ENCODE measurements at places on chromosomes 4 and X. TPM values are rescaled to one million over a fixed set of nuclear protein-coding genes. Genes with fewer than 3 reads are reported as not detected.
A peak's percentile ranks its signal among the peaks of the same experiment; 100 is the strongest.

- peak; percentile 68 for DNase-seq
Observed at GRCh38 chrX:41491267-41492004, 44.3 kb downstream of the NYX start.

- DNase-seq = no peak
Observed at GRCh38 chrX:48520455-48520854, 1.2 kb upstream of the EBP start.

DNA sequence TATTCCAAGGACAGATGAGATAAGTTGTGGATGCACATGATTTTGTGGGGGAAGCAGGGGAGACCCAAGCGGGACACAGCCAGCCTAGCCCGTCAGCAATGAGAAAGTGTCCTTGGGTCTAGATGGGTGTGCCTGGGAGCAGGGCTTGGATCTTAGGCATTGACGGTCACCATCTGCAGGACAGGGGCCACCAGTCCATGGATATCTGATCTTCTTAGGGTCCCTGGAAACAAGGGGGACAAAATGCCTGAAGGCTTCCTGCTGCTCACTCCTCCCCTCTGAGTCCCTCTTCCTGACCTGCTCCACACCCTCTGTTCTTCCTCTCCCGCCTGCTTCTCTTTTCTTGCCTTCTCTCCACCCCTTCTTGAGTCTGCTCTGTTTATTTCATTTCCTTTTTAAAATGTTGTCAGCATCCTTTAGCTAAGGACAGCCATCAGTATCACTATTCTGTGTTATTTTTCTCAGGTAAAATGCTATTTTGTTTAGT lies 298.4 kb downstream of the RAPGEF2 start:
- DNase-seq = no peak

DNA sequence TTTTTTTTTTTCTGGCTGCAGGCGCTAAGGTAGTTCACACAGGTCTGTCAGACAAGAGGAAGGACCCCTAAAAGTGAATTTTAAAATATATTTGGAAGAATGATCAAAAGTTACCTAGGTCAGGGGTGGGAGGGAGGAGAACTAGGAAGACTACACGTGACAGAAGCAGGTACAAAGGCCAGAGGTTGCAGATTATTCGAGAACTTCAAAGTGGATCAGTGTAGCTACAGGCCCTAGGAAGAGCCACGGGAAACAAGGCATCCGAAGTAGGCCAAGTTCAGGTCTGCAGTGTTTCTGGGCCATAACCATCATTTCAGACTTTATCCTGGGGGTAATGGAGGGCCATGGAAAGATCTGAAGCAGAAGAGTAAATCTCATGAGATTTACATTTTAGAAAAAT lies 16.5 kb downstream of the MAOB start:
- no peak for DNase-seq

- no peak for DNase-seq
Observed at GRCh38 chr4:52366621-52367020, 292.5 kb downstream of the USP46 start.

DNA sequence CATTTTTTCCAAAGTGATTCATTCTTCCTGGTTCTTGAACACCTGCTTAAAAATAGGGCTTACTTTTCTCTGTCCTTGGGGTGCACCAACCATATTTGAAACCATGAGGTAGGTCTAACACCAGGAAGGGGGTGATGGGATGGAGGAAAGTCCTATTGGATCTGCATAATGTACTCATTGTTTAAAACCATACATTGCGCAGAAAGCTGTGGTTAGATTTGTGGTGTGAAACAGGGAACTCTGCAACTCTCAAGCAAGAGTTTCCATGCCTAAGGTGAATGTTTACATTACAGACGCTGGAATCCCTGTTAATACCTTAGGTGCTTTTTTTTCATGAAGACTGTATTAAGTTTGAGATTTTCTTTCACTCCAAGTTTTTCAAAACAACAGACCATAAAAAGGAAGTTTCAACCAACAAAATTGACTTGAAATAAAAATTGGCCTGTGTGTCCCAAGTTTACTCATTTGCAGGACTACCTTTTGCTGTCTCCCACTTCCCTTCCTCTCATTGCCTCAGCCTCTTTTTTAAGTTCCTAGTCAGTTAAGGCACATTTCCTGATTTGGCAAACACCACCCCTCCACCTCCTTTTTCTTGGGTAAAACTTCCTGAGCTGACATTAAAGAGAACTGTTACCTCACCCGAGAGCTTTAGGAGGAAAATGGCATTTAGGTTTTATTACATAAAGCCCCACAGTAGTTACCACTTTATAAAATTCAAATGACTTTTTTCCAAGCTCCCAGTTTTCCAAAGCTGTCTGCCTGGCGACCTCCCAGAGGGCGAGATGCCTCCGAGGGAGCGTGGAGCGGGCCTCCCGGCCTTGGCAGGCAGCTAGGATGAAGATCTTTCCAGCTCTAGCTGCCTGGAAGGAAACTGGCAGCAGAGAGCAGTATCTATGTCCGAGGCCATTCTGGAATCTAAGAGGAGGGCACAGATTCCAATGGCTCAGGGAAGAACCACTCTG lies 47.9 kb upstream of the RBPJ start:
- no peak for DNase-seq

- peak; percentile 53 for DNase-seq
Observed at GRCh38 chr4:82797405-82798111, 1.0 kb downstream of the SCD5 start.

- no peak for DNase-seq
Observed at GRCh38 chr4:108110450-108110849, 58.3 kb downstream of the LEF1 start.

Gene FAM120C
- 22.2 TPM for total RNA-seq

Gene PDE6B
- total RNA-seq = 2.1 TPM

Gene CRLF2
- total RNA-seq = not detected

Gene MAGEB17
- total RNA-seq = not detected

Gene SPACA5
- total RNA-seq = not detected
